ENCODE measurements at places on chromosomes 4 and X.

DNA sequence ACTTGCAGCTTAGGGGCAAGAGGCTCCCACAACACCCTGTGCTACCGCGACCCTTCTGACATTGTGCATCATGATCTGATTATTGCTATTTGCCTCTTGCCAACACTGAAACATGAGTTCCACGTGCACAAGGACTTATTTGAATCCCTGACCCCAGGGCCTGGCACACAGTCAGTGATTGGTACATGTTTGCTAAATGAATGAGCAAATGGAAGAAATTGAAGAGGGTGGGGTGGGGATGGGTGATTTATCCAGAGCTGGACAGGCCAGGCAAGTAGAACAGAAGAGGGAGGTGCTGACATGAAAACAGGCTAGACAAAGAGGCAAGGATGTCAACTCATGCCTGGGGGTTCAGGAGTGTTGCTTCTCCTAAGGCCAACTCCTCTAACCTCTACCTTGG, 24.9 kb upstream of the RPL39 start:
- no peak for DNase-seq

DNA sequence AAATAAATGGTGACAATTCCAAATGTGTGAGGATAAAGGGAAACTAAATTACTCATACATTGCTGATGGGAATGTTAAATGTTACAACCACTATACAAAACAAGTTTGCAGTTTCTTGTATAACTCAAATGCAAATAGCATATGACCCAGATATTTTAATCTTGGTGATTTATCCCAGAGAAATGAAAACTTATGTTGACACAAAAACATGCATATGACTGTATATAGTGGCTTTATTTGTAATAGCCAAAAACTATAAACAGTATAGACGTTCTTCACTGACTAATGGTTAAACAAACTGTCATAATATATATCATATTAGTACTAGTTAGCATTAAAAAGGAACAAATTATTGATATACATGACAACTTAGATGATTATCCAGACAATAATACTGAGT, 619.2 kb downstream of the PDHA2 start:
- no peak for DNase-seq

DNA sequence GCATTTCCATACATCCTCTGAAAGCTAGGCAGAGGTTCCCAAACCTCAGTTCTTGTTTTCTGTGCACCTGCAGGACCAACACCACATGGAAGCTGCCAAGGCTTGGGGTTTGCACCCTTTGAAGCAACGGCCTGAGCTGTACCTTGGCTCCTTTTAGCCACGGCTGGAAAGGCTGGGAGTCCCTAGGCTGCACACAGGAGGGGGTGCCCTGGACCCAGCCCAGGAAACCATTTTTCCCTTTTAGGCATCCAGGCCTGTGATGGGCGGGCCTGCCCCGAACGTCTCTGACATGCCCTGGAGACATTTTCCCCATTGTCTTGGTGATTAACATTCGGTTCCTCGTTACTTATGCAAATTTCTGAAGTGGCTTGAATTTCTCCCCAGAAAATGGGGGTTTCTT, 17.4 kb upstream of the PCSK1N start:
- no peak for DNase-seq

DNA sequence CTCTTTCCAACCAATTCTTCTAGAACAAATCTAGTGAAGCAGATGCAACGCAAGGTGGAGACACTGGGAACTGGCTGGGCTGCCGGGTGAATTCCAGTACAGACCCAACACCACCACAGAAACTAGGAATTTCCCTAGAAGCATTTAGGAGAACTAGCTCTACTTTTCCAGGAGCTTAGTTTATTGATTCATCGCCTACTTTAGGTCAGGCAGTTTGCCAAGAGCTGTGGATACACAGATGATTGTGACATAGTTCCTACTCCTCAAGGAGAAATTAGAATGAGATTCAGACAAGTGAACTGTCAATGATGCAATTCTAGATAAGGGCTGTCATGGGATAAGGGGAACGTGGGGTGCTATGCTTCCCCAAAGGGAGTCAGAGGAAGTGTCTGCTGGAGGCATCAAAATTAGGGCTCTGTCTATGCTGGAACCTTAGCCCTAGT, 350.0 kb downstream of the CAMK2D start:
- DNase-seq: no peak

DNA sequence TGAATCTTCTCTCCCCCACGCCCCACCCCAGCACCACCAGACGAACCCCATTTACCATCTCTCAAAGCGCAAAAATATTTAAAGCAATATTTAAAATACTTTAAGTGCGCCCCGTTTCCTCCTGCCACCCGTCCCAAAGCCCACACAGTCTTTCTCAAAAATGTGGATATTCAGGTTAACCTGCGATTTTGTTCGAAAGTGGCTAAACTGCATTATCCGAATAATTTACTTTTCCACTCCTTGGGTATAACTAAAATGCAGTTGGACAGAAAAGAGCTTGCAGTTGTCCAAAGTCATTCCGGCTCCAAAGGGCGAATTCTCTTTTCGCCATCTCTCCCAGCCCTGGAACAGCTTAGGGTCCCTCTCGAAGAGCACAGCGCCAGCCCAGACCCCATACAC, 662 bp downstream of the SMIM43 start:
- DNase-seq: no peak

DNA sequence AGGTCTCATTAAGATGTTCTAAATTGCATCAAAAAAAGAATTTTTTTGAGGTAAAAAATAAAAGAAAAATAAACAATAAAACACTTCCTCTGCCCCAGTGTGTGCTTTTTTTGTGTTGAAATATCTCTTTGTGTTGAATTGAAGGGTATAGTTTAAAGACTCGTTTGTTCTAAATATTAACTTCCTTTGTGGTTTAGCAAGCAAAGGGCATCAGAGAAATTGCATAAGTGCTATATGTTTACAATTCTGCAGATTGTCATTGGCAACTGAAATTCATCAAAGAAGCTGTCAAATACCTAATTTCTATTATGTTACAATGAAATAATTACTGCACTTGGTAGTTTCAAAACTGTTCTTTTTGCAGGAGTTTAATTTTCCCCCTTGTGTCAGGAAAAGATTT, 260.5 kb downstream of the DKK2 start:
- DNase-seq: no peak

- no peak for DNase-seq
Measured at GRCh38 chr4:24935856-24936255, 23.0 kb upstream of the CCDC149 start.

Data from cortex of kidney (tissue), 1 donor.